ENCODE measurements at places on chromosomes 1 and 21. TPM values are rescaled to one million over a fixed set of nuclear protein-coding genes. Genes with fewer than 3 reads are reported as not detected.
A peak's percentile ranks its signal among the peaks of the same experiment; 100 is the strongest.

The KCNJ6 gene
- not detected for total RNA-seq

The DPT gene
- not detected for total RNA-seq

DNA sequence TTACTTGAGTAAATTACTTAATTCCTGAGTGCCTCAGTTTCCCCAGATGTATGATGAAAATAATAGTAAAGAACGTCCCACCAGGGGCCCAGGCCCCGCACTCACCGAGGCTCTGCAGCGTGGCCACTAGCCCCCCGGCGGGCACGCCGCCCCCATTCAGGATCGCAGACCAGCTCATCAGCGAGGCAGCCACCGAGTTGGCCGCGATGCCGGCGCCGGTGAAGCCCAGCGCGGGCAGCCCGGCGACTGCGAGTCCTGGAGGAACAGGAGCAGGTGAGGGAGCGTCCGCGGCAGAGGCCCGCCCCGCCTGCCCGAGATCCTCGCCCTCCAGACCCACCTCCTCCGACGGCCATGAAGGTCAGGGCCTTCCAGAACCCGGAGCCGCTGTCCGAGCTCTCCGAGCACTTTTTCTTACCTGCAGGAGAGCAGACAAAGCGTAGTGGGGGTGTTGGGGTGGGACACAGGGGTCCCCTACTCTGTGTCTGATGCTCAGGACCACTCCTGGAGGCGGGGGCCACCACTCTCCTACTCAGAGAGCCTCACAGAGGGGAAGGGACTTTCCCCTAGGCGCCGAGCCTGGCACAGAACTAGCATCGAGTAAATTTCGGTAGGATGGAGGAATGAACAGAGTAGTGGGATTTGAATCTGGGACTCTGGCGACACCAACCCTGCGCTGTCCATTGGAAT lies 3.7 kb downstream of the IFI6 start:
- H3K4me1 ChIP-seq = peaks cover 38% of the 10 kb centered on the region
- H3K4me3 ChIP-seq = no peak overlapping the region
- no peak overlapping the region for H3K27ac ChIP-seq

DNA sequence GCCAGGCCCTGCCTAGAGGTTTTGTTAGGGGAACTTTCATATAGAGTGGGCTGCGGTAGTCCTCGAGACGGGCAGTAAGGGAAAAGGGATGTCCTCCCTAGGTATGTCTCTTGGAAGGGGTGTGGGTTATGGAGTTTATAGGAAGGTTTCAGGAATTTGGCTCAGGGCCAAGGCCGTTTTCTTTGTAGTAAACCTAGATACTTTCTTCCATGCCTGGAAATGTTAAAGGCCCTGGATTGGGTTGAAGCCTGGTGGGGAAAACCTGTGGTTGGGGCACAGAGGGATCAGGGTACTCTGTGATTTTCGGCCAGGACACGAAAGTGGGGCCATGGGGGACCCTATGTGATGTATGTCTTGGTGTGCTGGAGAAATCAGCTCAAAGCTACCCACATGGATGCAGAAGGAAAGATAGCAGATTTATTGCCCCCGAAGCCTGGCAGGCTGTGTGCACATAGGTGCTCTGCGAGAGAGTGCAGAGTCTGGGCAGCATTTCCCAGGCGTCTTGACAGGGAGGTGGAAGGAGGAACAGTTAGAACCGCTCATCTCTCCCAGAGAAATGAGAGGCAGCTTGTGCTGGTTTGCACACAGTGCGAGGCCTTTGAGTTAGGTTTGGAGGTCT lies 1.7 kb downstream of the SNAP47 start:
- peaks cover 4% of the 10 kb centered on the region for H3K36me3 ChIP-seq
- H3K4me1 ChIP-seq = peaks cover 24% of the 10 kb centered on the region
- H3K27ac ChIP-seq = no peak overlapping the region
- no peak overlapping the region for H3K4me3 ChIP-seq
- no peaks in the 10 kb centered on the region for H3K27me3 ChIP-seq
- DNase-seq = no peak

DNA sequence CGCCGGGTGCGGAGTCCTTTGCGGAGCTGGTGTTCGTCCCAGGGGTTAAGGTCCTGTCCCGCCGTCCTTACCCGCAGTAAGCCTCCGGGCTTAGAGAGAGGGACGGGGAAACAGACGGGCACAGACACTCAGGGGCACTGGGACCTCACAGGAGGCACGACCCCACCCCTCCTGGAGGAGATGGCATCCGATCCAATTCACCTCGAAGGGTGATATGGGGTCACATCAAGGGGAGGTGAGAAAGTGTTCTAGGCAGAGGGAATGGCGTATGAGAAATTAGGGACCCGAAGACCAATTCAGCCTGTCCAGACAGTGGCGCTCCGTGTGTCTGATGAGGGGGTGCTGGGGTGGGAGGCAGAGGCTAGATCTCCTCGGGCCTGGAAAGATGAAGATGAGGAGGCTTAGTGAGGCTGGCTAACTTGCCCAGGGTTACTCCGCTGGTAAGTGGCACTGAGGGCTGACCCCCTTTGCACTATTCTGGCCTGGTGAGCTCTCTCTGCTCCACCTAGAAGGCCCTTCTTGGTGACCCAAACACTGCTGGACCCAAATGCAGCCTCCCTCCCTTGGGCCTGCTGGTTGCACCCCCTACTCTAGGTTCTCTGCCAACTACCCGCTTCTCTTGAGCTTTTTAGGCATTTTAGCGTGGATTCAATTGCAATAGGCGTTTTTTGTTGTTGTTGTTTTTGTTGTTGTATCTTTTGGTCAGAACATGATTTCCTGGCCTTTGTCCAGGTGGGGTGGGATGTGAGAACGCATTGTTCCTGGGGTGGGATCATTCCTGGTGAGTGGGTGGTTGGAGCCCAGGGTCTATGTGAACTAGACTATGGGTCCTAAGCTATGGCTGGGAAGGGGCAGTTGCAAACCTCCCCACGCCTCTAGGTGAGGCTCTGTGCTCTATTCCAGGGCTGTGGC lies 12.3 kb downstream of the BTBD19 start:
- H3K4me1 ChIP-seq = peaks cover 23% of the 10 kb centered on the region
- DNase-seq = no peak
- H3K27me3 ChIP-seq = no peaks in the 10 kb centered on the region
- H3K4me3 ChIP-seq = peak overlapping the region; percentile 57

DNA sequence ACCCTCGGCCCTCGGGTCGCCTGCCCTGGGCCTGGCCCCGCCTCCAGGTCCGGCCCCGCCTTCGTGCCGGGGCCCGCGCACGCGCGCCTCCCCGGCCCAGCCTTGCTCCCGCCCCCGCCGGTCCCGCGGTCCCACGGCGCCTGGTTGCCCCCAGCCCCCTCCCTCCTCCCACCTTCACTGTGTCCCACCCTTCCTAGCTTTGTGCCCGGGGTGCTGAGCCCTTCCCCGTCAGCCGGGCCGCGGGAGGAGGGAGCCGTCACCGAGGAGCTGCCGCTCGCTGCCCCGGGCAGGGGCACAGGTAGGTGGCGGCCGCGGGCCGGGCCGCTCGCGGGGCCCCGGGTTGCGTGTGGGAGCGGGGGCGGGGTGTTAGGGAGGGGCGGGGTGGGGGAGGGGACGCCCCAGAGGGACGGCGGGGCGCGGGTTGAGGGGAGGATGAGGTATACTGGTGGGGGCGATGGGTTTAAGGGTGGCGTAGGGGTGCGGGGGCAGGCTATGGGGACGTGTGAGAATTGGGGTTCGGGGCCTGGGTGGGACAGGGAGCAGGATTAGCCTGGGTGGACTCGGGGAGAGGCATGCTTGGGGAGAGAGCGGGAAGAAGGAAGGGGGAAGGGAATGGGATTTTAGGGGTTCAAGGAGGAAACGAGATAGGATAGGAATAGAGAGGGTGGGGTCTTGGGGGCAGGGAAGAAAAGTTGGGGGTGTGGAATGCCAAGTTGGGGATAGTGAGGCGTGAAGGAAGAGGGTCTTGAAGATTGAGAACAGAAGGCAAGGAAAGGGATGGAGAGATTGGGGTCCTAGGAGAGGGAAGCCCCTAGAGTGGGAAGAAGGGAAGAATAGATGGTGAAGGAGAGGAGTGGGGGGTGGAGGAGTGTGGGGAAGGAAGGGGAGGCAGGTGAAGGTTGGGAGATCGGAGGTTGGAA lies at the start of gene LRRC42:
Gene LRRC42, plus strand, starts transcription at position 99 of the 920 bp plus-strand sequence. CDS start 5,650 bp downstream, outside the sequence.
- no peaks in the 10 kb centered on the region for H3K27me3 ChIP-seq
- peak within 1 kb of the TSS; percentile 98 for H3K4me3 ChIP-seq
- peaks cover 77% of the 10 kb centered on the region for H3K4me1 ChIP-seq
- DNase-seq = no peak
- H3K27ac ChIP-seq = peak within 1 kb of the TSS; percentile 82
- H3K36me3 ChIP-seq = peaks cover 10% of the 10 kb centered on the region

The DUSP10 gene
- total RNA-seq = 2.1 TPM

The RNPC3 gene
- 4.9 TPM for total RNA-seq

The NPPB gene
- not detected for total RNA-seq

DNA sequence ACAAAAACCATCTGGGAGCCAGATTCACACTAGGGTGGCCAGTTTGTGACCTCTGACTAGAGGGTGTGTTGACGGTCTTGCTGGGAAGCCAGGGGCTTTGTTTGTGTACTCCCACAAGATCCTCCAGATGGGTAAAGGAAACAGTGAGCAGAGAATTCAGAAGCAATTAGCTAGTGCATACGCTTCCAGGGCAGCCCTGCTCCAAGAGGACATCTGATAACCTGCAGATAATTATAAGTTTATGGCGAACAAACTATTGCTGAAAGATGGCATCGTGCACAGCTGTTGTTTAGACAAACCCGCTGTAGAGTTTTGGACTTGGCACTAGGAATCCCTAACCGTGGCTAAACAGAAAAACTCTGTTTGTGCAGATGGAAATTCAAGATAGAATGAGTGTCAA lies 326.4 kb downstream of the TGFB2 start:
- no peaks in the 10 kb centered on the region for H3K4me1 ChIP-seq
- H3K4me3 ChIP-seq = no peak overlapping the region
- DNase-seq = no peak
- H3K27me3 ChIP-seq = no peaks in the 10 kb centered on the region
- H3K36me3 ChIP-seq = no peaks in the 10 kb centered on the region

GRCh38 chr1:212311836-212312497 lies 26.8 kb downstream of the PPP2R5A start:
- no peak overlapping the region for H3K4me3 ChIP-seq
- peaks cover 17% of the 10 kb centered on the region for H3K4me1 ChIP-seq
- H3K27ac ChIP-seq = no peak overlapping the region
- H3K36me3 ChIP-seq = peaks cover 13% of the 10 kb centered on the region
- DNase-seq = no peak

The VSIG8 gene
- not detected for total RNA-seq

- no peaks in the 10 kb centered on the region for H3K27me3 ChIP-seq
- H3K36me3 ChIP-seq = peaks cover 11% of the 10 kb centered on the region
- H3K4me3 ChIP-seq = no peak overlapping the region
- peak; percentile 41 for DNase-seq
- no peak overlapping the region for H3K27ac ChIP-seq
These were observed 17.6 kb downstream of the MTFR1L start for GRCh38 chr1:25837262-25837875.

- no peak overlapping the region for H3K4me3 ChIP-seq
- H3K4me1 ChIP-seq = no peaks in the 10 kb centered on the region
- no peaks in the 10 kb centered on the region for H3K36me3 ChIP-seq
- no peaks in the 10 kb centered on the region for H3K27me3 ChIP-seq
These were observed 163.9 kb downstream of the AKT3 start for GRCh38 chr1:243686159-243686558.

DNA sequence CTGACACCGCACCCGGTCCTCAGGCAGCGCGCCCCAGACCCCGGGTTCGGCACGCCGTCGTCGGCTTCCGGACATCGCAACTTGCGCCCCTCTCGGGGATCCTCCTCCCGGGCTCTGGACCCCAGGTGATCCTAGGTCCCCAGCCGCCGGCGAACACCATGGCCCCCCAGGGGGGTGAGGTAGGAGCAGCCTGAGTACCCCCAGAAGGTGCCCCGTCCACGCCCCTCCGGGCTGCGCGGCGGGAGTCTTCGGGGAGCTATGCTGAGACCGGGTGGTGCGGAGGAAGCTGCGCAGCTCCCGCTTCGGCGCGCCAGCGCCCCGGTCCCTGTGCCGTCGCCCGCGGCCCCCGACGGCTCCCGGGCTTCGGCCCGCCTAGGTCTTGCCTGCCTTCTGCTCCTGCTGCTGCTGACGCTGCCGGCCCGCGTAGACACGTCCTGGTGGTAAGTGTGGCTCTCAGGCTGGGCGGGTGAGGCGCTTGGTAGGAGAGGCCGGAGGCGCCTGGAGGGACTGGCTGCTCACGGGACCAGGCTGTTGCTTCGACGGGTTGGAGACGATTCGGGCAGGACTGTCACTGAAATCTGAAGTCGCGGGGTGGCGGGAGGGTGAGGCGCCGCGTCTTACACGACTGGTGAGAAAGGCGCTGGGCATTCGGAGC lies 367 bp downstream of the WNT2B start:
- H3K27me3 ChIP-seq = peaks cover 79% of the 10 kb centered on the region
- no peaks in the 10 kb centered on the region for H3K36me3 ChIP-seq
- no peak for DNase-seq
- H3K4me1 ChIP-seq = peaks cover 14% of the 10 kb centered on the region
- peak overlapping the region; percentile 30 for H3K4me3 ChIP-seq

DNA sequence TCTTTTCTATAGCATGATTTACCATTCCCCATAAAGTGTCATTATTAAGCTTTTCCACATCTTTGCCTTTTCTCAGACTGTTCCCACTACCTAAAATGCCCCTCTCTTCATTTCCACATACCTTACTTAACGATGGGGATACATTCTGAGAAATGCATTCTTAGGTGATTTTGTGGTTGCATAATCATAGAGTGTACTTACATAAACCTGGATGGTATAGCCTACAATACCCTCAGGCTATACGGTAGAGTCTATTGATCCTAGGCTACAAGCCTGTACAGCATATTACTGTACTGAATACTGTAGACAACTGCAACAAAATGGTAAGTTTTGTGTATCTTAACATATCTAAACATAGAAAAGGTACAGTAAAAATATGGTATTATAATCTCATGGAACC lies 54.8 kb upstream of the MUTYH start:
- no peaks in the 10 kb centered on the region for H3K27me3 ChIP-seq
- H3K4me1 ChIP-seq = peaks cover 29% of the 10 kb centered on the region
- no peak for DNase-seq
- no peak overlapping the region for H3K27ac ChIP-seq
- no peaks in the 10 kb centered on the region for H3K36me3 ChIP-seq
- no peak overlapping the region for H3K4me3 ChIP-seq

- no peaks in the 10 kb centered on the region for H3K36me3 ChIP-seq
- no peaks in the 10 kb centered on the region for H3K4me1 ChIP-seq
- DNase-seq = no peak
- peaks cover 30% of the 10 kb centered on the region for H3K27me3 ChIP-seq
These were observed 2.8 kb upstream of the CD1D start for GRCh38 chr1:158177700-158178450.

DNA sequence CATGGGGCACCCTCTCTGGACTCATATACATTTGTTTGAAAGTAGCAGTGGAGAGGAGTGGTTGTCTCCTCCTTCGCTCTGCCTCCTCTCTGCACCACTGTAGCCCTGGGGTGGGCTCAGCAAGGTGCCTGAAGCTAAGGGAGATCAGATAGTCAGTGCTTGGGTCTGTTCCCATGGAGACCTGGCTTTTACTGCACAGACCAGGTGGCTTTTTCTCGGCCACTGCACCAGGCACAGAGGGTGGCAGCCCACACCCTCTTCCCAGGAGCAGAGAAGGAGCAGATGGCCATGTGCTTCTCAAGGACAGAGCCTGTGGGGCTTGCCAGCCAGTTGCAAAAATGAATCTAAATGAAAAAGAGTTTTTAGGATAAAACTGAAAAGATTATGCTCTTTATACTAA lies 123.4 kb upstream of the KCNK1 start:
- H3K27me3 ChIP-seq = no peaks in the 10 kb centered on the region
- no peak overlapping the region for H3K27ac ChIP-seq
- no peak overlapping the region for H3K4me3 ChIP-seq
- H3K36me3 ChIP-seq = no peaks in the 10 kb centered on the region
- DNase-seq = no peak

All from HepG2 (cell line).